ENCODE measurements at places on chromosomes 13 and 19.

GRCh38 chr19:14031719-14032480 lies at the start of gene IL27RA:
Gene IL27RA (plus strand): TSS chr19:14031762. CDS start chr19:14031873, 111 bp downstream.
- peak; percentile 57 for DNase-seq

- no peak for DNase-seq
Measured at GRCh38 chr13:60945396-60945795, 470.3 kb downstream of the PCDH20 start.

GRCh38 chr13:112796190-112796915 lies 106.5 kb downstream of the ATP11A start:
- DNase-seq, result no peak

DNA sequence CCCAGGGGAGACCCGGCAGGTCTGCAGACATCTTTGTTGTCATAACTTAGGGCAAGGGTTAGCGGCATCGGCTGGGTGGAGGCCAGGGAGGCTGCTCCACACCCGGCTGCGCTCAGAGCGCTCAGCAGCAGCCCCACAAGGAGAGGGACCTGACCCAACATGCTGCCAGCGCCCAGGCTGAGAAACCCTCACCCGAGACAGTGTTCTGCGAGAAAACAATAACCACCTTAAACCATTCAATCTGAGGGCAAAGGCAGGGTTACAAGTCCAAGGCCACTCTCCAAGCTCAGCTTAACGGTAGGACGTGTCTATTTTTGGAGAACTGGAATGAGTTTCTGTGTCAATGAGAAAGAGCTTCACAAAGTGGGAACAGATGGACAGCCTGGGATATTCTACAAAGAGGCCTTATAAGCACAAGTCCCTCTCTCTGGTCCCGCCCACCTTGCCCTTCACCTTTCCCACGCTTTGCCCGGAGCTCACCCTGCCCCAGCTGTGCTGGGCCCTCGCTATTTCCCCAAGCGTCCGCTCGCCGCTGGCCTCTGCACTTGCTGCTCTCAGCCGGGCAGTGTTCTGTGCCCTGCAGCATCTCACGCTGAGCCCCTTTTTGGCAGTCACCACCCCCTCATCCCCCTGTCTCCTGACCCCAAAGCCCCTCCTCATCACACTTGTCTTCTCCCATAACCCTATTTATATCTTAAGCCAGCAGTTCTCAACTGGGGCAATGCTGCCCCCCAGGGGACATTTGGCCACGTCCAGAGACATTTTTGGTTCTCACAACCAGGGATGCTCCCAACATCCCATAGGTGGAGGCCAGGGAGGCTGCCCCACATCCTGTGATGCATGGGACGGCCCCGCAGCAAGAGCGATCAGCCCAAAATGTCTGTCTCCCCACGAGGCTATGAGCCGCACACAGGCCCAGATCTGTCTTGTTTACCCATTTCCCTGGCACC lies 17.6 kb downstream of the PPP1R12C start:
- no peak for DNase-seq

DNA sequence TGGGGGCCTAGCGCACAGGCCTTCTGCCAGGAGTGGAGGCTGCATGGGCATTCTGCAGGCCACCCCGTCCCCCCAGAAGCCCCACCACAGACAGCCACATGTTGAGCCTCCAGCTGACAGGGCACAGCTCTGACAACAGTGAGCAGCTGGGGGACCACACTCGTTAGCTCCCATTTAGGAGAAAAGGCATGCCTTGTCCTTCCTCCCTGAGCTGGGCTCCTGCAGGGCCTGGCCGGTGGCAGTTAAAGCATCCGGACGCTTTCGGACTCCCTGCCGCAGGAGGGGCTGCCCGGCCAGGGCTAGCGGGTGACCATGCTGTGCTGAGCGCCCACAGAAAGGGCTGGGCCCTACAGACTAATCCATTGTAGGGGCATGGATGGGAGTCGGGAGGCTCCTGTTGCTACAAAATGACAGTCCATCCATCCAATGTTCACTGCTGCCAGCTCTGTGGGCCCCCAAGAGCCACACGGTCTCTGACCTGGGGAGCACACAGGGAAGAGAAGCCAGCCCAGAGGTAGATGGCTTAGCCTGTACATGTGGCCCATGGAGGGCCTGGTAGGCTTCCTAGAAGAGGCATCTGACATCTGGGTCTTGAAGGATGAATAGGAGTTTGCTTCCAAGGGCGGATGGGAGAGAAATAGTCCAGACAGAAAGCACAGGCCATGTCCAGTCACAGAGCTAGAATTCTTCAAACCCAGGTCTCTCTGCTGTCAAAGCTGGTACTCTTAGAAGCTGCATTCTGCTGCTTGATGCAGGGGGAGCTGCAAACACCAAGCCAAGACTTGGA lies 116.5 kb upstream of the VSTM2B start:
- no peak for DNase-seq

- DNase-seq, result peak; percentile 31
Measured at GRCh38 chr13:46893798-46894560, 2.9 kb downstream of the HTR2A start.

- DNase-seq, result no peak
Measured at GRCh38 chr19:57708641-57709361, at the start of gene ZNF154. Gene ZNF154 (minus strand): TSS chr19:57709204. CDS start chr19:57708971, 233 bp downstream.

DNA sequence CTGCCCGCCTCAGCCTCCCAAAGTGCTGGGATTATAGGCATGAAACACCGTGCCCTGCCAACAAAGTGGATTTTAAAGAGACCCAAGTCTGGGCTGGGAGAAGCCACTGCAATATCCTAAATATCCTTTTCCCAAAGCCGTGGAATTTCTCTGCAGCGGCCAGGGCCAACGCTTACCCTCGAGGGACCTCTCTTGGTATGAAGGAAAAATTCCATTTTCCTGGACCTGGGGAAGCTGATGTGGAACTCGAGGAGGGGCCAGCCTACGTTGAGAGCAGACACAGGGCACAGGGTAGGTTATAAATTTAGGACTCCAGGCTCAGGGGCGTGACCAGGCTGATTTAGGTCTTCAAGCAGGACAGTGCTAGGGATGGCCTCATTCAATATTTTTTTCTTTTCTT lies 17.7 kb upstream of the UPF1 start:
- no peak for DNase-seq

DNA sequence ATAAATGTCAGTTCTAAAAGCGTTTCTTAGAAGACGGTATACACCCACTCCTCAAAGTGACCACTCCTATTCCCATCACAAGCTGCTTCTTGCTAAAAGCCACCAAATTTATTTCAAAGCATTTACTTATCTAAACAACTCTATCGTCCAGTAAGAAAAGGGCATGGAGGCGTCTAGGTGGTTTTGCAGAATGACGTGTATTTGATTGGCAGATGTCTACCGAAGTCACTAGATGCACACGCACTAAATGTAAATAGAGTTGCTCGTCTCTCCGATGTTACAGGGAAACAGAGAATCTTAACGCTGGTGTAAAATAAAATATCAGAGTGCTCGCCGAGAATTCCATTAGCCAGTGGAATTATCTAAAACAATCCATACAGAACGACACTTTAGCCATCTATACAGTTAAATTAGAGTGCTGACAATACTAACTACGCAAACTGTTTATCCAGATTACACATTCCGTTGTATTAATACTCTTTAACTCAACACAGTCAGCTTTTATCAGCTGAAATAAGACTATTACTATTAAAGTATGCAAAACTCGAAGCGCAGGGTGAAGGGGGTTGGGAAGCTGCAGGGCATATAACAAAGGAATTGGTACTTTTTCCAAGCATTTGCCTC lies 1.9 kb downstream of the KLF12 start:
- no peak for DNase-seq

DNA sequence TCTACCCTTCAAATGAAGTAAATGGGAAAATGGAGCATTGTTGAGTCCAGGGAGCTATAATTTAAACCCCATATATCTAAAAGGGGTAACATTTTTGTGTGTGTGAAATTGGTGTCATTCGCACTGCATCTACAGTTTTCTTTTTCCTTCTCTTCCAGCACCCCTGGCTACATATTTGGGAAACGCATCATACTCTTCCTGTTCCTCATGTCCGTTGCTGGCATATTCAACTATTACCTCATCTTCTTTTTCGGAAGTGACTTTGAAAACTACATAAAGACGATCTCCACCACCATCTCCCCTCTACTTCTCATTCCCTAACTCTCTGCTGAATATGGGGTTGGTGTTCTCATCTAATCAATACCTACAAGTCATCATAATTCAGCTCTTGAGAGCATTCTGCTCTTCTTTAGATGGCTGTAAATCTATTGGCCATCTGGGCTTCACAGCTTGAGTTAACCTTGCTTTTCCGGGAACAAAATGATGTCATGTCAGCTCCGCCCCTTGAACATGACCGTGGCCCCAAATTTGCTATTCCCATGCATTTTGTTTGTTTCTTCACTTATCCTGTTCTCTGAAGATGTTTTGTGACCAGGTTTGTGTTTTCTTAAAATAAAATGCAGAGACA lies 28.6 kb downstream of the ALOX5AP start:
- no peak for DNase-seq

DNA sequence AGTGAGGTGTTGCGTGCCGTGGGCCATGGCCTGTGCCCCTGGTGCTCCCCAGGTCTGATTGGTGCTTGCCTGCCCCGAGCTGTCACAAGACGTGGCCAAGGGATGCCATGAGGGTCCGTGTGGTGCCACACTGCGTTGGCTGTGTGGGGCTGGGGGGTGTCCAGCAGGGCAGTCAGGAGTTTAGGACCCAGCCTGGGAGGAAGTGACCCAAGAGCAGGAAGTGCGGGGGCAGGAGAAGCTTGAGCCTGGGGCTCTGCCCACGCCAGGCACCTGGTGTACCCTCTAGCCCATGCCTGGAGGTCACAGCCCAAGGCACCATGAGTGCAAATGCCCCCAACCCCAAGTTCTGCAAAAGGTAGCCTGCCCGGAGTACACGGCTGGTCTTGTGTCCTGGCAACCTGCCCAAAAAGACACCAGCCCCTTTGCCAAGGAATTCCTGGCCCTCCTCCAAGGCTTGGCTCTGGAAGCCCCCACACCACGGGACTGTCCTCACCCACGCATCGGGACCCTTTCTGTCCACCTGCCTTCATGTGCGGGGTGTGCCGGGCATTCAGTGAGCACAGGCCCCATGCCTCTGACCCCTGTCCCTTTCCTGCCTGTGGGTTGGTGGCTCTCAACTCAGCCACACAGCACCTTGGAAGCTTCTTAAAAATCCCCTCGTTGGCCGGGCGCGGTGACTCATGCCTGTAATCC lies 24.9 kb downstream of the MPND start:
- DNase-seq, result no peak

DNA sequence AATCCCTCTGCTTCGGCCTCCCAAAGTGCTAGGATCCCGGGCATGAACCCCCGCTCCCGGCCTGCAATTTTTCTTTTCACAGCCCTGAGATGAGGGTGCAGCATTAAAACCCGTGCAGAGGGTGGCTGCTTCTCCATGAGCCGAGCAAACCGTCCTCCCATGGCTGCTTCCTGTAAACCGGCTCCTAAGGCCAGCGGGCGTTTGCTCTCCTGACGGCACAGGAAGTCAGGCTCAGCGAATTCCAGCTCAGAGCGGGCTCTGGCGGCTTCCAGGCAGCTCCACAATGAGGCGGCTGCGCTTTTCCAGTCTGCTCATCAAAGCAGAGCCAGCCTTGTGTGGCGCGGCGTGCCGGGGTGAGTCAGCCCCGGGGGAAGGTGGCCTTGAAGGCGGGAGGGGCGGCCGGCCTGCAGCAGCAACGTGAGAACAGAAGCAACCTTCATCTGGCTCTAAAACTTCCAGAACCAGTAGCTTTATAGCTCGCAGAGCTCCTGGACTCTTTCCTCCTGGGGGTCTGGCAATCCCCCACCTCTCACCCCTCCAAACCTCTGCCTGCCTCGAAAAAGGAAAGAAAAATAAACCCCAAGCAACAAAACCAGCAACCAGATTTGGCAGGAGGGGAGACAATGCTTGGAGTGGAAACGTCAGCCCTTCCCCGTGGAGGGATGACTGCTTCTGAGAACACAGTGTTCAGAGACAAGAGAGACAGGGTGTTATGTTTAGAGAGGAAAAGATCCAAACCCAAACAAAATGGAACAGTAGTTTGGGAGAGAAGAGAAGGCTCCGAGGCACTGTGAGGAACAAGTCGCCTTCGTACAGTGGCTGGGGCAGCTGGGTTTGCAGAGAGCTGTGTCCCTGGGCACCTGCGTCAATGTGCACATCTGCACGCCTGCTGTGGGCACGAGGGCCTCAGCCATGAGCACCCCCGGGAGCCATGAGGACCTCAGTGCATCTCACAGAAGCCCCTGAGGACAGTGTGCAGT lies 67.8 kb downstream of the GADD45B start:
- peak; percentile 31 for DNase-seq

- no peak for DNase-seq
Measured at GRCh38 chr13:94053986-94054593, 425.4 kb downstream of the DCT start.

DNA sequence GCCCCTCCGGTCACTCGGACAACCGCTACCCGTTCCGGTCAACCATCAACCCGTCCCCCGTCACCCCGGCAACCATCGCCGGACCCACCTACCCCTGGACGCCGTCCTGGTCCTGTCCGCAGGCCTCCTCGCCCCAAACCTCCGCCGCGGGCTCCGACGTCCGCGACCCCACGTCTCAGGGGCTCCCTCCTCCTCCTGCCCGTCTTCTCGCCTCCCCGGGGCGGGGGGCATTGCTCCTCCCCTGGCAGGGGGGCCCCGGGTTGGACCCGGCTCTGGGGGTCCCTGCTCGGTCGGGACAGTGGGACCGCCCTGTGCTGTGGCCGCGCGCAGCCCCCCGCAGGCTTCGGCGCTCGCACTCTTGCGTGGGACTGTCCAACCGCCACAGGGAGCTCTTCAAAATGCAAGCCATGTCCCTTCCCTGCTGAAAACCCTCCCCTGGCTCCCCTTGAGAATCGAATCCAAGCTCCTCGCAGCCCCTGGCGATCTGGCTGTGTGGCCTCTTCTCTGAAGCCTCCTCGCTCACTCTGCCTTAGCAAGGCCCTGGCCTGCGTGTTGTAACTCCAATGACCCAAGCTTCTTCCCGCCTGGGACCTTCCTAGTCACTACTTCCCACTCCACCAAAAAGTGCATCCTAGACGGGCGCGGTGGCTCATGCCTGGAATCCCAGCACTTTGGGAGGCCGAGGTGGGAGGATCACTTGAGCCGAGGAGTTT lies 8.4 kb downstream of the EPHX3 start:
- no peak for DNase-seq

GRCh38 chr13:34620074-34620850 lies 321.8 kb upstream of the NBEA start:
- DNase-seq, result no peak

- DNase-seq, result no peak
Measured at GRCh38 chr13:76958841-76959432, 10.6 kb downstream of the ACOD1 start.

DNA sequence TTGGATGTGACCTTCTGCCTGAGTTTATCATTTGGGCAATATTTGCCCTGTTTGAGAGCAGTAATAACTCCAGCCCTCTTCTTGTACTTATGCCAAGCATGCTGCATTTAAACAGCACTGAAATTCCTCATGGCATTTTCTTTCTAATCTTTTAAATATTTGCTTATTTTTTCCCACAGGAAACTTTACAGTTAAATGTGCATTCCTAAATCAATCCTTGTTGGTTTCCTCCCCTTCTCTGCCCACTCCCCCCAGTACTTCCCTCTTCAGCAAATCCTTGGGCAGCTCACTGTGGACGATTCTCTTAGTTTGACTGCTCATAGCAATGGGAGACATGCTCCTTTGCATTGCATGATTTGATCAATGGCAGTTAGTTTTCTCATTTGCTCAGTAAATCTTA lies 68.7 kb downstream of the RAP2A start:
- no peak for DNase-seq

- DNase-seq, result no peak
Measured at GRCh38 chr13:60356970-60357369, 40.0 kb upstream of the TDRD3 start.
